ENCODE measurements at places on chromosomes 4 and X.

DNA sequence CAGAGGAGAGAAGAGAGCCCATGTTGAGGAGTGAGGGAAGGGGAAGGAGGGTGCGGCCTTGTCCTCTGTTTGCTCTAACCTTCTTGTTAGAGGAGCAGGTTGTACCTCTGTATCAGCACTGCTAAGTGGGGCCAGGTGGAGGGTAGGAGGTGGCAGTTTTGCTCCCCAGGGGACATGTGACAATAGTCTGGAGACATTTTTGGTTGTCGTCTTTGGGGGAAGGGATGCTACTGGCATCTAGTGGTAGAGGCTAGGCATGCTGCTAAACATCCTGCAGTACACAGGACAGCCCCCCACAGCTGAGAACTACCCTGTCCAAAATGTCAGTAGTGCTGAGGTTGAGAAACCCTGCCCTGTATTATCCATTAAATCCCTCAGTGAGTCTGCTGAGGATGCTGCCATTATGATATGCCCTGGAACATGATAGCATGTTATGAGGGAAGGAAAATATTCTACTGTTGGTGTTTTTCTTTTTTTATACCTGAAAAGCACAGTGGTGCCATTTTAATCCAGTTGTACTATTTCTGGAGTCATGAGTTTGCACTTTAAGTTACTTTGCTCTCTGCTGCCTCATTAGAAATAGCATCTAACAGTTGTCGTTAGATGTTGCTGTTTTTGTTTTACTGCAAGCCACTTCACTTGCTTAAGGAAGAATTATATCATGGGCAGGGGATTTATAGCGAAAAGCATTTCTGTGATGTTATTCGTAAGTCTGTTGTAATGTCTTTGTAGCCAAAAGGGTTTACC is 90.6 kb downstream of the LRP2BP start:
- DNase-seq = no peak

GRCh38 chr4:107736924-107737448 is 17.0 kb upstream of the PAPSS1 start:
- DNase-seq = no peak

- no peak for DNase-seq
Observed at GRCh38 chr4:94634271-94634670, 123.5 kb upstream of the BMPR1B start.

DNA sequence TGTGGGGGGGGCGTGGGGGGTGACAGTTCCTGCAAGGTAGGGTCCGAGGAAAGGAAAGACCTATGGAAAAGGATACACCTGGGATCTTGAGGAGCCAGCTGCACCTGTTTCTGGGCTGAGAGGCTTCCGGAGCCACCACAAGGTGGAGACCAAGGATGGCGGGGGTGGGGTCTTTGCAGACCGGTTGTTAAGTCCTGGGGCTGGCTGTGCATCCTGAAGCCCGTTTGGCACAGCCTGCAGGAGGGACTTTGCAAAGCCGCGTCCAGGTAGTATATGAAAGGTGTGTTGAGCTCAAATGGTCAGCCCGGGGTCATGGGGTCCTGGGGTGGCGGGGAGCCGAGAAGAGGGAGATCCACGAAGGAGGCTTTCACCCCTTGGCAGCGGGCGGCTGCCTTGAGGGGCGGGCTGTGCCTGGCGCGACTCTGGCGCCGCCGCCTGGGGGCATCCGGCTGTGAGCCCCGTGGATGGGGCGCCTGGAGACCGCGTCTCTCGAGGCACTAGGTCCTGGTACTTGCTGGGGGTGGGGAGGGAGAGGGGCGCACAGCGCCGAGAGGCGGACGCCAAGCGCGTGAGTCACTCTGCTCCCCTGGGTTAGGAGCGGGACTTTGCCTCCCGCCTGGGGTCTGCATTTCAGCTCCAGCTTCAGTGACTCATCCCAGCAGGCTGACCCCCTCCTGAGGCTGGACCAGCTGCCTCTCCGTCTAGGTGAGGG is 58.2 kb upstream of the DYNLT3 start:
- no peak for DNase-seq

GRCh38 chr4:162461952-162462351 is 298.2 kb upstream of the FSTL5 start:
- no peak for DNase-seq

GRCh38 chrX:152904151-152905080 is 6.5 kb downstream of the ZNF185 start:
- DNase-seq = no peak
